ENCODE measurements at places on chromosomes 16 and 17.
A peak's percentile ranks its signal among the peaks of the same experiment; 100 is the strongest.

GRCh38 chr17:51508048-51508447, 247.7 kb downstream of the UTP18 start:
- peak; percentile 56 for DNase-seq

DNA sequence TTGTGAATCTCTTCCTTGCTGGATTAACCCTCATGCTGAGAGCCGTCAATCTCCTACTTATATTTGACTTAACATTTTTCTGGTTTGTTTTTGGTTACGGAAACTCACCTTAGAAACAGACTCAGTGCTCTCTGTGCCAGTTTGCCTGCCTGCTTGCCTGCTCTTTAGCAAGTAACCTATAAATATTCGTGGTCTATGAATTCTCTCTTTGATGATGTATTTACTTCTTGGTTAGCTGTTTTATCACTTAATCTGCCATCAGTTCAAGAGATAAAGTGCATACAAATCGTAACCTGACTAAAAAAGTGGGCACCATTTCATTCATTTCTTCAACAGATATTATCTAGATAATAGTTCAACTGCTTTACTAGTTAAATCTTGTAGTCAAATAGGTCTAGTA, 26.7 kb downstream of the CYB5B start:
- no peak for DNase-seq

DNA sequence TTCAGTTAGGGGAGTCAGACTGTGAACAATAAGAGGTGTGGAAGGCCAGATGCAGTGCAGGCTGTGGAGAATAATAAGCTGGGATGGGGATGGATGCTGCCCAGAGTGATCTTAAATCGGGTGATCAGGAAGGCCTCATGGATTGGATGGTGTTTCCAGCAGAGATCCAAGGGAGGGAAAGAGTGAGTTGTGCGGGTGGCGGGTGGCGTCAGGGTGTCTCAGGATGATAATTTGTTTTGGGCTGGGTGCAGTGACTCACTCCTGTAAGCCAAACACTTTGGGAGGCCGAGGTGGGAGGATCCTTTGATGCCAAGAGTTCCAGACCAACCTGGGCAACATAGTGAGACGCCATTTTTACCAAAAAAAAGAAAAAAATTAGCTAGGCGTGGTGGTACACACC, 7.9 kb downstream of the CLUAP1 start:
- no peak for DNase-seq

- DNase-seq = no peak
Measured at GRCh38 chr17:81910840-81911276, 341 bp downstream of the PCYT2 start.

DNA sequence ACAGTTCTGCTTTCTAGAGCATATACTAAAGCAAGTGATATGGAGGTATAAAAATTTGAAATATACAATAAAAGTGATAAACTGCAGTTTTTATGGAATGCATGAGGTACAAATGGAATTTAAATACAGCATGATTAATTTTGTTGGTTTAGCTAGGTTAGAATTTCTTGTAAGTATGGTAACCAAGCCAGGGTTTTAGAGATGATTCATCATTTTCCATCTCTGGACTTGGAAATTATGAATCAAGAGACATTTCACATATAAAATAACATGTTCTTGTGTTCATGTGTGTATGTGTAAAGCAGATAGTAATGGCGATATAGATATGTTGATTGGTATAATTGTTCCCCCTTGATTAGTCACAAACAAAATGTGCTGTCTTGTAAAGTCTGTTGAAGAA, 1219.8 kb downstream of the CDH8 start:
- DNase-seq = no peak

DNA sequence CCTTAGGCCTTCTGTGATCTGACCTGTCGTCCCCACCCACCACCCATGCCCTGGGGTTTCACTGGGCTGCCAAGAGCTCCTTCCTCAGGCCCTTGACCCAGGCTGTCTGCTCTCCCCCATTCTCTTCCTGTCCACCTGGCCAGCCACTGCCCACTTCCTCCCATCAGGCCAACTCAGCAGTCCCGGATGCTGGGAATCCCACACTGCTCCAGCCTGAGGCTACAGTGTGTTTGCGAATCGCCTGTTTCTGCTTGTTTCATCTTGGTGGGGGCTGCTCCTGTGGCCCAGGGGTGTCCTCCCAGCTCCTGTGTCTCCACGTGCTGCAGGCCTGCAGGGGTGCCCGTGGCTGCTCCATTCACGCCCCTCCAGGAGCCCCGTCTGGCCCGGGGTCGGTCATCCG, 839 bp upstream of the METRN start:
- DNase-seq = no peak

- no peak for DNase-seq
Measured at GRCh38 chr17:2335726-2336214, 487 bp downstream of the TSR1 start.

- DNase-seq = no peak
Measured at GRCh38 chr16:79835194-79835593, 234.7 kb upstream of the MAF start.

- peak; percentile 52 for DNase-seq
Measured at GRCh38 chr16:50093607-50094539, 28.1 kb downstream of the HEATR3 start.

All from dorsolateral prefrontal cortex (tissue), 122 donors.